Fibroblast of skin of right biceps (primary cell): ENCODE measurements at places on chromosomes 3 and 15.
A peak's percentile ranks its signal among the peaks of the same experiment; 100 is the strongest.

DNA sequence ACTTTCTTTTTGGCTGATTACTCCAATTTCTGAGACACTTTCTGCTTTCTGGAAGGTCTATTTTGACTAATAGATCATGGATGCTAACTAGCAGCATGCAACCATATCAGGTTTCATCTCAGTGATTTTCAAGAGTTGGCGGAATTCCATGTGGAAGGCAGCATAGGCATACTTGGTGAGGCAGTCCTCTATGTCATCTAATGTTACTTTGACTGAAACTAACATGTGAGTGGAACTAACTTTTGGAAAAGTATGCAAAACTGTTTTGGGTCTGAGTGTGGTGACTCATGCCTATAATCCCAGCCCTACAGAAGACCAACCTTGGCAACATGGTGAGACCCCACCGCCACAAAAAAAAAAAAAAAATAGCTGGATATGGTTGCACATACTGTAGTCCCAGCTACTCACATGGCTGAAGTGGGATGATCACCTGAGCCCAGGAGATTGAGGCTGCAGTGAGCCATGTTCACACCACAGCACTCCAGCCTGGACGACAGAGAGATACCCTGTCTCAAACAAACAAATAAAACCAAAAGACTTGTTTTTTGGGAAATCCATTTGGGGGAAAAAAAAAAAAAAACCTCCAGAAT lies 1033.7 kb downstream of the ROBO1 start:
- DNase-seq, result peak; percentile 81

DNA sequence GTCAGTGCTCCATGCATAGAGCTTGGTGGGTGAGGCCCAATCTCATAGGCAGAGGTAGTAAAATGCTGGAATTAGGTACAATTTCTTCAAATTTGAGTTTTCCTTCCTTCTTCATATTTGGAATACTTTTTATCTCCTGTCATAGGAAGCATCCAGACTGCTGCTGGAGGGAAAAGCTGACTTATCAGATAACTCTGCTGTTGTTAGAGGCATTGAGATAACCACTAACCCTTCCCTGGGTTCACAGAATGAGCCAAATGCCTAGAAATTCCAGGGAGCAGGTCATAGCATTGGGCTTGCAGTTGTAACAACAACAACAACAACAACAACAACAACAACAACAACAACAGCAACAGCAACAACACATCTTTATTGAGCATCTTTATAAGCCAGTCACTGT lies 332.7 kb downstream of the PDCD6IP start:
- peak; percentile 36 for DNase-seq

- no peak for DNase-seq
These were observed 16.0 kb upstream of the C3orf38 start for GRCh38 chr3:88133711-88134263.

GRCh38 chr3:129063841-129064482 lies 3.4 kb downstream of the GP9 start:
- DNase-seq, result no peak

- DNase-seq, result no peak
These were observed 1350.7 kb downstream of the ZPLD1 start for GRCh38 chr3:103785537-103785936.

DNA sequence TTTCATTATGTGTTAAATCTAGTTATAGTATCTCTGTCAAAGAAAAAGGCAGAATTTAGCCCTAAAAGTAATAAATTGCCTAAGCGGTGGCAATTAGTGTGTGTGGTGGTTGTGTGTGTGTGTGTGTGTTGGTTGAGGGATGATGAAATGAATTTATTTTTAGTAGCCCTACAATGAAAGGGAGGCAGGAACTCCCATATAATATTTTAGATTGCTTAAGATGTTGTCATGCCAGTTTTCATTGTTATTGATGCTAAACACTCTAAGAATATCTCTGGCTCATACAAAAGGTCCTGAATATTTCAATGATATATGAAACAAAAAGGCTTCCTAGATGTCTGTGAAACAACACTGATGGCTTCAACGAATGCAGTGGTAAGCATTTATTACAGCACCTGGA lies 140.6 kb upstream of the TBC1D5 start:
- DNase-seq, result no peak
